ENCODE measurements at places on chromosomes 13 and 19.
A peak's percentile ranks its signal among the peaks of the same experiment; 100 is the strongest.

- no peak for DNase-seq
Observed at GRCh38 chr13:76874479-76874878, 11.7 kb downstream of the KCTD12 start.

DNA sequence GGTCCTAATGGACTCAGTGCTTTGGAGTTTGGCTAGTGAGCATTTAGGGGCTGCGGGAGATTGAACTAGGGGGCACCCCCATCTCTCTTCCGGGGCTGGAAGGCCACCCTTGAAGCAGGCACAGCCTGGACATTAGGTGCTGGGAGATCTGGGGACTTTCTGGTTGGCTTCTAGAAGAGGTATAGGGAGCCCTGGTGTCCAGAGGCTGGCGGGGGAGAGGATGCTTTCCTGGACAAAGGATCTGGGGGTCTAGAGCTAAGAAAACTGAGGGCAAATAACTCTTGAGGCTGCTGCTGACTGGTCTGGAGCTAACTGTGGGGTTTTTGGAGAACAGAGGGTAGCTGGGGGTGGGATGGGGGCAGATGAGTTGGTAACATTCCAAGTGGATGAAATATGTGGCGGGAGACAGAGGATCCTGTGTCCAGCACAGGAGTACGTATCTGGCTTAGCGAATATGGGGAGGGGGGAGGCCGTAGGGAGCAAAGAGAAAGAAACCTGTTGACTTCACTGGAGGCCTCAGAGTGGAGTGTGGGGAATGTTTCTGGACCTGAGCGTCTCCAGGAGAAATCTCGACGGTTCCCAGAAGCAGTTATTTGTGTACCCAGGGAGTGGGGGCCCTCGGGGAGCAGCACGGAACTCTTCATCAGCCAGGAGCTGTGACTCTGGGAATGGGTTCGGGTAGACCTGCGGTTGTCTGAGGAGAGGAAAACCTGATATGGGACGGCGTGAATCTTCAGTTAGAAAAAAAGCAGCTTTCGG lies 1.4 kb downstream of the HNRNPUL1 start:
- no peak for DNase-seq

GRCh38 chr13:108963846-108964600 lies 334.6 kb downstream of the MYO16 start:
- no peak for DNase-seq

DNA sequence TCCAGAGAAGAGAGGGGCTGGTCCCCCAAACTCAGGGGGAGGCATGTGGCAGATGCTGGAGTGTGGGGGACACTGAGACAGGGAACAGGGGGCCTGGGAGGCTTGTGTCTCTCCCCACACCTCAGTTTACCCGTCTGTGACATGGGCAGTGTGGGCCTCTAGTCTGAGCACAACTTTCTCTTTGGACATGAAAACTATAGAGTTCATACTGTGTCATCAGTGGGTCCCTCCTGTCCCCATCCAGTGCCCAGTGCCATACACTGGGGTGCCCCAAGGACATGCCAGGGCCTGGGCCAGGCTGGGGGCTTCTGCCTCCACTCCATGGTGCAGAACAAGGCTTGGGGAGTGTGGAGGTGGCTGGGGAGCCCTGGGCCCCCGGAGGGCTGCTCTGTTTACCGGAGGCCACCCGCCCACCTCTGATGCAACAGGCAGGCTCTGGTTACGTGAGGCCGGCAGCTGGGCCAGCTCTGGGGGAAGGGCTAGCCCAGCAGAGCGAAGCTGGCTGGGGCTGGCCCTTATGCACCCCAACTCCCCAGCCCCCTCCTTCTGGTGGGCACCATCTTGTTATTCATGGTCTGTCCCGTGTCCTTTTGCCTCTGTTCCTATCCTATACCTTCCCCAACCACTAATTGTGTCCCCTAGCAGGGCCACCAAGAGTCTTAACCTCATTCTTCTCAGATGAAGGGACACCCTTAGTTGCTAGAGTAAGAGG lies 1.9 kb upstream of the MEF2B start:
- DNase-seq = no peak

DNA sequence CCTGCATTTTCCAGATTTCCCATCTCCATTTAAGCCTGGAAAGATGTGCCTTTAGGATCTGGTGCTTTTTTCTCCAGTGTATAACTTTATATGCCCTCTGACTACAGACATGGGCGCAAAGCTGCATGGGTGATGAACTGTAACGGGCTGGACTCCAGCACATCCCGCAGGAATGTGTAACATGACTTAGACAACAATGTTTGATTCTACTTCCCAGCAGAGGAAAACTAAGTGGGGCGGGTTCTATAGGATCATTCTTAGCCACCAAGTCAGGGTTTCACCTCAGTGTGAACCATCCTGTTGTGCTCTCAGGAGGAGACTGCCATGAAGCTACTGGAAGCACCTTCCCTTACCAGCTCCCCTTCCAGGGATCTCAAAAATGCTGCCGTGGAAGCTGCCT lies 93.2 kb upstream of the SERP2 start:
- no peak for DNase-seq

- DNase-seq = no peak
Observed at GRCh38 chr13:113075711-113076110, 29.9 kb upstream of the F7 start.

DNA sequence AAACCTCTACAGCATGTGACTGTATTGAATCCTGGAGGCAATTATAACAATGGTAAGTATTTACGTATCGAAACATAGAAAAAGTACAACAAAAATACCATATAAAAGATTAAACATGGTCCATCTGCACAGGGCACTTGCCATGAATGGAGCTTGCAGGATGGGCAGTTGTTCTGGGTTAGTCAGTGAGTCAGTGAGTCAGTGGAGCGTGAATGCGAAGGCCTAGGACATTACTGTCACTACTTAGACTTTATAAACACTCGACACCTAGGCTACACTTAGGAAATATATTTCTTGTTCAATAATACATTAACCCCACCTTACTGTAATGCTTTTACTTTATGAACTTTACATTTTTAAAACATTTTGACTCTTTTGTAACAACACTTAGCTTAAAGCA lies 35.6 kb upstream of the TMTC4 start:
- DNase-seq = no peak

DNA sequence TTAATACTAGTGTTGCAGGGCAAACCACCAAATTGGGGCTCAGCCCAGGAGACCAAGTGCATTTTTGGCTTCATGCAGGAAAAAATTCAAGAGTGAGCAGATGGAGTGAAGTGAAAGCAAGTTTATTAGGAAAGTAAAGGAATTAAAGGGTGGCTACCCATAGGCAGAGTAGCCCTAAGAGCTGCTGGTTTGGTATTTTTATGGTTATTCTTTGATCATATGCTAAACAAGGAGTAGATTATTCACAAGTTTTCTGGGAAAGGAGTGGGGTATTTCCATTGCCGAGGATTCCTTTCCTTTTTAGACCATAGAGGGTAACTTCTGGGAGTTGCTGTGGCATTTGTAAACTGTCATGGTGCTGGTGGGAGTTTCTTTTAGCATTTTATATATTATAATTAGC lies 459.0 kb downstream of the KLF5 start:
- no peak for DNase-seq

DNA sequence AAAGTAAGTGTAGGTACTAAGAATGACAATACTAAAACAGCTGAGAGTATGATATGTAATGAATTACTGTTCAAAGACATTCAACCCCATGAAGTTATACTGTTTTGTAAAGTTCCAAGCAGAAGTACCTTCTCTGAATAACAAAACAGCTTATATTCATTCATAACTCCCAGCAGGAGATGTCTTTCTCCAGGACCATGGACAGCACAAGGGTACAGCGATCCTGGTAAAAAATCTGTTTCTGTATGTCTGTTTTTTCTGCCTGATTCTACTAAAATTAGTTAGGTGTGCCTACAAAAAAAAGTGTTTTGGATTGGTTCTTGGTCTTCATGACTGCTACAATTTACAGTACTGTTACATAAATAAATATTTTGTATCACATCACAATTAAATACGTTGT lies 172.5 kb upstream of the SLITRK5 start:
- no peak for DNase-seq

GRCh38 chr13:76759877-76760276 lies 126.3 kb downstream of the KCTD12 start:
- DNase-seq = no peak

DNA sequence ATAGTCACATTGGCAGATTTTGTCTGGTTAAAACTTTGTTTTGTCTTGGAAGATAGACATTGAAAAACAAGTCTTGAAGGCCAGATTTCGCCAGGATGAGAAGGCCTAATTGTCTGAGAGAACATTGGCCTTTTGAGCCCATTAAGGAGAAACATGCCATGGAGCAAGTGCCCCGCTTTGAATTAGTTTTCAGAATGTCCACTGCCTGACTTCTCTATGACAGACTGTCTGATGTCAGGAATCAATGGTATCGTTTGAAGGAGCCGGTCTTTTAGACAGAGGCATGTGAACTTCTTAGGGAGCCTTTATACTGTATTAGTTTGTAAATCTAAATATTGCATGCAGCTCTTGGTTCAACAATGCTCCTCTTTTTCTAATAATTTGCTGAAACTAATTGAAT lies 155.9 kb downstream of the DLEU7 start:
- DNase-seq = no peak

DNA sequence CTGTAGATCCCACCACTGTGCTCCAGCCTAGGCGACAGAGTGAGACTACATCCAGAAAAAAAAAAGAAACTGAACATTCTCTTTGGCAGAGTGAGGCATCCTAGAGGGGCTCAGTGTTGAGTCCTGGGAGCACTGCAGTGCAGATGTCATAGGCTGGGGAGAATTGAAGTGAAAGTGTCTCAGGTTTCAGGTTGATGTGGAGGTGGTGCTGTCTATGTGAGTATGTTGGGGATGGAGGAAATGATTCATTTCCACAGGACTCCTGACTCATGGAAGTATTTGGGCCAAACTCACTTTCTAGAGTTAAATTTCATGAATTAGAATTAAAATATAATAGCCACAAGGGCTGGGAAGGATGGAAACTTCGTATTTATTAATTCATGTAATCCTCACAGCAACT lies 134.4 kb upstream of the TSC22D1 start:
- DNase-seq = peak; percentile 83

DNA sequence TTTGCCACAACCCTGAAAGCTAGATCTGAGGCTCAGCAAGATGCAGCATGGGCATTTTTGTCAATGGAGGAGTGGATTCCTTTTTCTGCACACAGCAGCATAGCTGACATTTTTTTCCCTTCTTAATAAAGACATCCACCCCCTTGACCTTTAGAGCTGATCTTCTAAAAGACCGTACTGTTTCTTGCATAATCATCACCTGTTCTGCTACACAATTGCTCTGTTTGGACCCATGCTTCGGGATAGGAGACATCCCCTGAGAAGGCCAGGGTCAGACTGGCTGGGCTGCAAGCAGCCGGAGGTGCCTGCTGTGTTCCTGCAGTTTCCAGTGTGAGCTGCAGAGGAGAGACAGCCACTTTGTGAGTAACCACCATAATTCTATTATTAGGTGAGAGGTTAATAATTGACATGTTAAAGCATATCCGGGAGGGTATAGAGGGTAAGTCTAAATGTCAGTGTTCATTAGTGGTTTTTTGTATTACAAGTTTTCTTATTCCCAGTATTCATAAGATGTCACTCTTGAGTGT lies 108.5 kb upstream of the C1QTNF9B start:
- no peak for DNase-seq

DNA sequence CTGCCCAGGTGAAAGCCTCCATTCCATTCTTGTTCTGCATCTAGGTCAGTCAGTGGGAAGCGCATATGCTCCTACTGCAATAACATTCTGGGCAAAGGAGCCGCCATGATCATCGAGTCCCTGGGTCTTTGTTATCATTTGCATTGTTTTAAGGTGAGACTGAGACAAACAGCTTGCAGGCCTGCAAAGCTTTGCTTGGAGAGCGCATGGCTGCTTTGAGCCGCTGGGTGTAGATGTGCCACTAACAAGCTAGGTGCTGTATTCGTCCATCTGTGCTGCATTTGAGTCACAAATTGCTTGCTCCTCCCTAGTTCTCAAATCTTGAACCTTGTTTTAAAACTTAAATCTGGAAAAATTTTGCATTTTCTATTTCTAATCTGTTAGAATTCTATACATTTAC lies 219.1 kb downstream of the LMO7 start:
- DNase-seq = no peak

GRCh38 chr19:15149737-15150136 lies 42.5 kb downstream of the SYDE1 start:
- no peak for DNase-seq

DNA sequence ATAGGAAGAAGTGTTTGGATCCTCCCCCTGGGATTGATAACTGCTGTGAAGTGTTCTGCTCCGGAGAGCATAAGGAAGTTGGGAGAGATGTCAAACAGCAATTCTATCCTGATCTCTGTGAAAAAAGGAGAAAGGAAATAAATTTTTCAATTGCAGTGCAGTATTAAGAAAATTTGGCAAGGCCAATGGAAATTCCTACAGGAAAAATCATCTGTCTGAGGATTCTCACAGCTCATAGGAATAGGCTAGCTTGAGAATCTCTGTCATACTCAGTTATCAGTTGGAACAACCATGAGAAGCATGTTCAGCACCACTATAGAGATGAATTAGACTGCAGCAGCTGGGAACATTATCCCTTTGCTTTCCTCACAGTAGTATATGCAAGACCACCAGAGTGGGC lies 1238.9 kb upstream of the MIR17HG start:
- DNase-seq = no peak

DNA sequence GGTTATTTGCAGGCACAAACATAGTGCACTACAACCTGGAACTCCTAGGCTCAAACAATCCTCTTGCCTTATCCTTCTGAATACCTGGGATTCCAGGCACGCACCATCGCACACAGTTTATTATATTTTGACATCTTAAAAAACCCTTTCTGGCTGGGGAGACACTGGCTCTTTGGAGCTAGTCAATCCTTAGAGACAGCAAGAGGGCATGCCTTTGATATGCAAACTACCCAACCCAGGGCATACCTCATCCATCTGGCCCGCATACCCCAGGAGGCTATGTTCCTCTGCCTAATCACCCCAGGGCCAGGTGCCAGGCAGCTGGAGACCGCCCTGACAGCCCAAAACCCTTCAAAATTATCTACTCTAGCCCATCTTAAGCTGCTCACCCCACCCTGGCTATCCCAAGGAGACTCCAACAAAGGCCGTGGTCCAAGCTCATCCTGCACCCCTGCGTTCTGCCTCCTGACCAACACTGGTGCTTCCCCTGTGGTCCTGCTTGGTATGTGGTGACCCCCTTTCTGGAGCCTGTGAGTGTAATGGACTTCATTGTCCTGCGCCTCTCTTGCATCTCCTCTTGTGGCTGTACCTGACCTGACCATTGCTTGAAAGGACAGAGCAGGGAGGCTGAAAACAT lies 86.4 kb downstream of the RGCC start:
- no peak for DNase-seq

DNA sequence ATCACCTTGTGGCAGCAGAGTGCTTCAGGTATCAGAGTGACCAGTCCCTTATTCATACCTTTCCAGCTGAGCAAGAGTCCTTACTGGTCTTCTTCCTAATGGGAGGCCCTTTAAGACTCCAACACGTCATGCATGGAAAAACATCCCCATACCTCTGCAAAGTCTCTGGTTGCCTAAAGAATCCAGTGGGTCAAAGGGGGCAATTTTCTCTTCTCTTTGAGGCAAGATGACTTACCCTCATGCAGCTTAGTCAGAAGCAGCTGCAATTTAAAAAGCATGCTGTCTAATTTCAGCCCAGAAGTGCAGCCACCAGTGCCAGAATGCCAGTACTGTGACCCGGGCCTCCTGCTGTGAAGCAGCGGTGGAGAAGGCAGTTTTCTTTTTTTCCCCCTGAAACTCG lies 18.7 kb downstream of the PPP5C start:
- DNase-seq = no peak

GRCh38 chr19:7869453-7869909 lies 4.7 kb downstream of the PRR36 start:
- DNase-seq = no peak

- DNase-seq = no peak
Observed at GRCh38 chr19:53112286-53112685, 9.1 kb upstream of the ZNF160 start.

GRCh38 chr19:39940221-39940833 lies 5.9 kb upstream of the FCGBP start:
- DNase-seq = no peak
